ENCODE measurements at places on chromosomes 5 and 9.

DNA sequence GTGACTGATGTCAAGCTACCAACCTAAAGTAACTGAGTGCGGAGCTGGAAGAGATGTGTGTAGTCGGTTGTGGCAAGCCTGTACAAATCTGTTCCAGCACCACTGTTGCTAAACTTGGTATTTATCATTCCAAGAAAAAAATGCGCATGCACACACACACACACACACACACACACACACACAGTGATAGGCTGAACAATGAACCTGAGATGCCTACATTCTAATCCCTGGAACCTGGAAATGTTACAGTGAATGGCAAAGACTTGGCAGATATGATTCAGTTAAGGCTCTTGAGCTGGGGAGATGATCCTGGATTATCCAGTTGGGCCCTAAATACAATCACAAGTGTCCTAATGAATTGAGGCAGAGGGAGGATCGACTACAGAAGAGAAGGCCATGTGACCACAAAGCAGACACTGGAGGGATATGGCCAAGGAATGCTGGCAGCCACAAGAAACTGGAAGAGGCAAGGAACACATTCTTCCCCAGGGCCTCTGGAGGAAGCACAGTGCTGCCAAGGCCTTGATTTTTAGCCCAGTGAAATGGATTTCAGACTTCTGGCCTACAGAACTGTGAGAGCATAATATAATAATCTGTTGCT, 49.7 kb upstream of the LHFPL2 start:
- DNase-seq = no peak

DNA sequence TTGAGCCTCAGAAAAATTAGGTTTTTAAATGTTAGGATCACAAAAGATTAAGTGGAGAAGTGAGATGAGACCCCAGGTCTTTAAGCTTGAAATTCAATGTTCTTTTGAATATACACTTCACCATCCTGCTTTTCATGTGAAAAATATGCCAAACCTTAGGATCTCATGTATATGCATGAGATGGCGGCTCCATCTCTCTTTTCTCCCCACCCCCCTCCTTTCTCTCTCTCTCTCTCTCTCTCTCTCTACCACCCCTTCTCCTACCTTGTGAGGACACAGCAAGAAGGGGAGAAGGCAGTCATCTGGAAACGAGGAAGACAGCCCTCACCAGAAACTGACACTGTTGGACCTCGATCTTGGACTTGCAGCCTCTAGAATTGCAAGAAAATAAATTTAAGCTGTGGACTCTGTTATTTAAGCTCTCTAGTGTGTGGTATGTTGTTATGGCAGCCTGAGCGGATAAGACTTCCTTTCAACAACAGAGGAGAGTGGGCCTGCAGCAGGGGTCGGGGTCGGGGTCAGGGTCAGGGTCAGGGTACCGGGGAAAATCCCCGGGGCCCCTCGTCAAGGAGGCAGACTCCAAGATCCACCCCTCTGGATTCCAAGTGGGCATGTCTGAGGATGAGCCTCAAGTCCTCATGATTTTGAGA, 16.4 kb upstream of the ALDH1B1 start:
- no peak for DNase-seq

GRCh38 chr5:119582987-119583386, 46.4 kb upstream of the FAM170A start:
- DNase-seq = no peak

GRCh38 chr5:133727636-133728035, 115.3 kb upstream of the FSTL4 start:
- DNase-seq = no peak

- no peak for DNase-seq
Measured at GRCh38 chr9:107874591-107875369, 385.2 kb upstream of the KLF4 start.

DNA sequence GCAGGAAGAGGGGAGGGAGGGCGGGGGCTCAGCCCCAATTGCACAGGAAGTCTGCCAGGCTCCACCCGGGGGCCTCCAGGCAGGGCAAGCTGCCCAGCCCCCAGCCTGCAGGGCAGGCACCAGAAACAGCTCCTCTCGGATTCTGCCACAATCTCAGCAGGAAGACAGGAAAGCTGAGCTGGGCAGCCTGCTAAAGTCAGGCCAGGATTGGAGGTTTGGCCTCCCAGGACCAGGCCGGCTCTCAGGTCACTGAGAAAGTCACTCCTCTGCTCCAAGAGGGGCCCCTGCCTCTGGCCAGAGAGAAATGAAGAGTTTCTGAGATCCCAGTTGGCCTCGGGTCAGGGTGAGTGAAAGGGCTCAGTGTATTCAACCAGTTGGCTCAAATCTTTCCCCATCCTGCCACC, 54.6 kb upstream of the STXBP1 start:
- DNase-seq = peak; percentile 65

- DNase-seq = no peak
Measured at GRCh38 chr5:128144491-128144890, 60.9 kb downstream of the SLC12A2 start.

DNA sequence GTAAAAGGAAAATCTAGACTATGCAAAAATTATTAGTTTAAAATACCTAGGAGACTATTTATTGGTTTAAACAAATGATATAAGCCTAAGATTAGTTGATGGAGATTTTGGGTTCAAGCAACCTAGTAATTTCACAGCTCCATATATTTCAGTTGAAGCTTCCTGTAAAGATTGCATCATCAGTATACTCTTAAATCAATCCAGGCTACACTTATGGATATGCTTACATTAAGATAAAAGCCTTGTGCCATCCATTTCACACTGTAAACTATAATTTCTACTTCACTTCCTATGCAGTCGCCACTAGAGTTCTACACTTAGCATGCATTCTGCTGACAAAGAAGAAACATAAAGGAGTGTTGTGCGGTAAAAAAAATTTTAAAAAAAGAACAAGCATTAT, 7.3 kb upstream of the LIX1 start:
- no peak for DNase-seq

- no peak for DNase-seq
Measured at GRCh38 chr5:152523964-152524363, 118.9 kb upstream of the NMUR2 start.

GRCh38 chr5:147472664-147473475, 37.0 kb downstream of the DPYSL3 start:
- DNase-seq = no peak

DNA sequence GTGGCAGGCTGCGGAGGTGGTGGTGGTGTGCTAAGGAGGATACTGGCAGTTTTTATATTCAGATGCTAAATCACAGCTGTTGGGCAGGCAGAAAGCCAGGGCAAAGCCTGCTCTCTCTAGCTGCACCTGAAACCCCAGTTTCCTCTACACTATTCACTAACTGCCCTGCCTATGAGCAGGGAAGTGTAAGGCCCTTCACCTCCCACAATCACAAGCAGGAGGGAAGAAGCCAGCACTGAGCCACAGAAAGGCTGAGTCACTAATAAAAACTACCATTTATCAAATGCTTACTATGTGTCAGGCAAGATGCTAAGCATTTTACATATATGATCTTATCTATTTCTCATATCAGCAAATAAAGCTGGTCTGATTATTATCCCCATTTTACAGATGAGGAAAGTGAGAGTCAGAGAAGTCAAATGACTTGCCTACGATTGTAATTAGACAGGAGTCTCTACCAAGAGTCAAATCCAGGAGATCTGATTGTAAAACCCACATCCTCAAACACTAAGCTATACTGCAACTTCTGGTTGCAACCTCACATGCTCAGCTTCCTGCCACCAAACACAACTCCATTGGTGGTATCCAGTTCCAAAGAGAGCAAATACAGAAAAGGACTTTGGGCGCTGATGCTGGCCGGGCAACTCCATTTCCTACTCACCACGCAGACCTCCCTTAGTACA, 17.7 kb upstream of the IL6ST start:
- DNase-seq = no peak

DNA sequence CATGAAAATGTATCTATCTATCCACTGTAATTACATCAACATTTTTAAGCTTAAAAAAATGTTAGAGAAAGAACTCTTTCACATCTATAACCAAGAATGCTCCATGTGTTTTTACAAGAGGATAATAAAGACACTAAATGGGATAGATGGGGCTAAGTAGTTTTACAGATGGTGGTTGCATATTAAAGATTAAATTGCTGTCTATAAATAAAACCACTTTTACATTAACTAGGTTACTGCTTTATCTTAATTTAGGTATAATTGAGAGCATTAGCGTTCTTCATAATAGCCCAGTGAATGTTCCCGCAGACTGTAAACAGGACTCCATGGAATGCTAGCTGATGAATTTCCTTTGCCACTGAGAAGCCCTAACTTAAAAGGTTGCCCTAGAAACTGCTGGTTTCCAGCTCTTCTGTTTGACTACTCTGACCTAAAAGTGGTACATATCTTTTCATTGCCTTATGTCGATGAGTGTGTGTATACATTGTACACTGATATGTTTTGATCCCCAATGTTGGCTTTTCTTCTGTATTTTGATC, 117.9 kb downstream of the SGCD start:
- DNase-seq = no peak

GRCh38 chr9:93893899-93894690, 61.1 kb downstream of the BARX1 start:
- DNase-seq = peak; percentile 40

DNA sequence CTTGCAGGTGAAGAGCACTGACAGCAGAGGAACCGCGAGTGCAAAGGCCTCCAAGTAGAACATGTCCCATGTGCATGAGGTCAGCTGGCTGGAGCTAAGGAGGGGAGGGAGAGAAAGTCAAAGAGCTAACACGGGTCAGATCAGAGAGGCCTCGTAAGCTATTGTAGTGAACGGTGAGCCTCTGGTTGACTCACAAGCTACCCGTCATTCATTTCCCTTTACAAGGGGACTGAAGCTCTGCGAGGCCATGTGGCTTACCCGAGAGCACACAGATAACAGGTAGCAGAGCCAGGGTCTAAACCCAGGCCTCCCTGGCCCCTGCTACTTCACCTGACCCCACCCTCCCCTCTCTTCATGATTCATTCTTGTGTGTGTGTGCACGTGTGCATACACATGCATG, 152.7 kb upstream of the ADRA1B start:
- DNase-seq = no peak

GRCh38 chr5:153445875-153446579, 44.4 kb upstream of the GRIA1 start:
- no peak for DNase-seq
